Kidney epithelial cell (primary cell): ENCODE measurements at places on chromosomes 12 and 14.

DNA sequence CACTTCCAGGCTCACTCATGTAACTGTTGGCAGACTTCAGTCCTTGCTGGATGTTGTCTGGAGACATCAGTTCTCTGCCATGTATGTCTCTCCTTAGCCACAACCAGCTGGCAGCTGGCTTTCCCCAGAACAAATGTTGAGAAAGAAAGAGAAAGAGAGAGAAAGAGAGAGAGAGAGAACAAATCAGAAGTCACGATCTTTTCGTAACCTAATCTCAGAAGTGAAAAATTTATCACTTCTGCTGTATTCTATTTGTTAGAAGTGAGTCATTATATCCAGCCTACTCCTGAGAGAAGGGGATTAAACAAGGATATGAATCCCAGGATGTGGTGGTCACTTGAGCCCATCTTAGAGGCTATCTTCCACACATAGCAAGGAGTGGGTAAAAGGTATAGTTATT, 101.2 kb downstream of the BTG1 start:
- DNase-seq = no peak

GRCh38 chr12:47277972-47278448, 198.3 kb upstream of the AMIGO2 start:
- DNase-seq = peak; percentile 90

- no peak for DNase-seq
Measured at GRCh38 chr12:28585146-28585545, 394.9 kb downstream of the CCDC91 start.

DNA sequence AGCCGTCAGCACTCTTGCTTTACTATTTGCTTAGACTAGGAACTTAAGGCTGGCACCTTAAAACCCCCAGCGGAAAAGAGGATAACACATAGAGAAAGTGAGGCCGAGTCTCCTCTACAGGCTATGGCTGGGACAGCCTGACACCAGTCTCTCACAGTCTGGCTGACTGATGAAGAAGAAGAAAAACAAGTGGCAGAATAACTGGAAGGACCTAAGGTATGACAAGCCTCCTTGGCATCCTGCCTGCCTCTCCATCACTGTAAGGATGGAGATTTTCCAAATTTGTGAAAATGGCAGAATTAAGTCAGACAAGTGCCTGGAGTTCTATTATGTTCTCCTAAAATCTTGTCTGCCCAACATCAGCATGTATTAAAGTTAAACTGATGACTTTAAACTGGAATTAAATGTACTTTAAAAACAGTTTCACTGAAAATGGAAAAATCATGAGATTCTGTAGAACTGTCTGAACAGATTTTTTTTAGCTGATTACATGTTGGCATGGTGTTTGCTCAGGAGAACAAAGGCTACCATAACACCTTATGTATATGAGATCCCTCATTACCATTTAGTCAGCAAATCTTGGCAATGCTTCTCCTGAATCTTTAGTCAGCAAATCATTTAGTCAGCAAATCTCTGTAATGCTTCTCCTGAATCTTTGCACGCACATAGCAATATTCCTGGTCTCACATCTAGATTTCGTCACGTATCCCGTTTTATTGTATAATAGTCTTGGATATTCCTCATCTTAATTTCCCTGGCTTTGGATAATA, 140.3 kb upstream of the AEBP2 start:
- DNase-seq = no peak

DNA sequence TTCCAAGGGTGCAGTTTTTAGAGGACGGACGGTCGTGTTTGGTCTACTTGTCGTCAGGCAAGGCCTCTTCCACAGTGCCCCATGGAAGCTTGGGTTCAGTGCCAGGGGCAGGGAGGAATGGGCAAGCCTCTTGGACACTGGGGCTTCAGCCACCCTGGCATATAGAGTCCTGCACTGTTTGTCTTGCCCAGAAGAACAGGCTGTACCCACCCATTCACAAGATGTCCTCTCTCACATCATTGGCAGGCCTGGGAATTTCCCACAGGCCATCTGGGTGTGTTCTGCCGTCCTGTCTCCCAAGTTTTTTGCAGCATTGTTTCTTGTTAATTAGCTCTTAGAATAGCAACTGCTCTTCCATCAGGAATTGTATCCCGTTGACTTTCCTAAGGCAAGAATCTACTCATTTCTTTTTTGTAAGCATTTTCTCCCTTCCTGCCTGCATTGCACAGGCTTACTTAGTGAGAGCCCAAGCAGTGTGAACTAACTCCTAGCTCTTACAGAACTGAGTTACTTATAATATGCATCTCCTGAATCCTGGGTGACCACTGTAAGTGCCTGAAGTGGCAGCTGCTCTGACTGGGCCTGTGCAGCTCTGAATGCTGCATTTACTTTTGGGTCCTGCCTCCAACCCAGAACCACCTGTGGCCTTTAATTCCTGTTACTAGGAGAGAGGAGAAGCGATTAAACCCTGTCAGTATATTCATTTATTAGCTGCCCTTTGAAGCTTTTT, 149.4 kb upstream of the HIF1A start:
- DNase-seq = no peak

GRCh38 chr14:89485264-89485663, 68.2 kb upstream of the FOXN3 start:
- no peak for DNase-seq

- peak; percentile 43 for DNase-seq
Measured at GRCh38 chr12:62891805-62892549, 43.0 kb downstream of the PPM1H start.
